ENCODE measurements at places on chromosomes 5 and 9.

- no peak for DNase-seq
Observed at GRCh38 chr5:153237671-153238332, 252.7 kb upstream of the GRIA1 start.

DNA sequence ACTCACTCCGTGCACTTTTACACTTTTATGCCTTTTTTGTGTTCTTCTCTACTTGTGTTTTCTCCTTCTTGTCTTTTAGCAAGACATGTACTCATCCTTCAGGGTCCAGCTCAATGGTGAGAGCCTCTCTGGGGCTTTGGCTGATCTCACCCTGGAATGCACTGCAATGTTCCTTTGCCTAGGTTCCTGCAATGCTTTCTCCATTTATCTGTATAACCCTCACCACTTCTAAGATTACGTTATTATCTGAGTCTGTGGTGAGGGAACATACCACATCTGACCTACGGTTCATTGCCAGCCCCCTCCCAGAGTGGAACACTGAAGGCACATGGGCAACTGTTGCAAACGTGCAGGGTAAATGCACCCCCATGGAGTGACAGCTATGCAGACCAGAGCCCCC is 47.3 kb downstream of the KCNIP1 start:
- no peak for DNase-seq

GRCh38 chr5:135559354-135559753 is 19.4 kb downstream of the CXCL14 start:
- no peak for DNase-seq

- no peak for DNase-seq
Observed at GRCh38 chr5:144698484-144698883, 527.8 kb downstream of the KCTD16 start.

DNA sequence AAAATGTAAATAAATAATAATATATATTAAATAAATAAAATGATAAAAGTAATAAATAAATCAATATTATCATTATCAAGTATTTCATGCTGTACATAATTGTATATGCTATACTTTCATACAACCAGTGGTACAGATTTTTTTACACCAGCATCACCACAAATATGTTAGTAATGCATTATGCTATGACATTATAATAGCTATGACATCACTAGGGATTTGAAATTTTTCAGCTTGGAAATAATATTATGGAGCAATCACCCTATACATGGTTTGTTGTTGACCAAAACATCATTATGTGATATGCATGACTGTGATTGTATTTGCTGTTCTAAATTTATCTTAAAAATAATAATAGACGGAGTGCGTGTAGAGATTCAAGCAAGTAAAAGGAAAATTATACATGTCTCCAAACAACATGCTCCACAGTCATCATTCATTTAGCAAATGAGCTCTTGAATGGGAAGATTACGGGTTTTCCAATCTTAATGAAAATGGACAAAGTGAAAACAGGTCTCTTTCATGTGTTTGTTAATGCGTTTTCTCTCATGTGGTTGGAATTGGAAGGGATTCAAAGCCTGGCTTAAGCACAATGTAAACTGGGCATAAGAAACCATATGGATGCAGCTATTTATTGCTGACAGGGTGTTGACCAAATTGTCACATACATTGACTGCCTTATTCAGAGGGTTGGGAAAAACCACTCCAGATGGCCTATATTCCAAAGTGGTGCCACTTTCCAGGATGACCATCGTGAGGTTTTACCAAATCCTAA is 643.0 kb upstream of the RGMB start:
- no peak for DNase-seq

GRCh38 chr9:123933440-123934212 is 3.7 kb upstream of the DENND1A start:
- DNase-seq, result no peak

DNA sequence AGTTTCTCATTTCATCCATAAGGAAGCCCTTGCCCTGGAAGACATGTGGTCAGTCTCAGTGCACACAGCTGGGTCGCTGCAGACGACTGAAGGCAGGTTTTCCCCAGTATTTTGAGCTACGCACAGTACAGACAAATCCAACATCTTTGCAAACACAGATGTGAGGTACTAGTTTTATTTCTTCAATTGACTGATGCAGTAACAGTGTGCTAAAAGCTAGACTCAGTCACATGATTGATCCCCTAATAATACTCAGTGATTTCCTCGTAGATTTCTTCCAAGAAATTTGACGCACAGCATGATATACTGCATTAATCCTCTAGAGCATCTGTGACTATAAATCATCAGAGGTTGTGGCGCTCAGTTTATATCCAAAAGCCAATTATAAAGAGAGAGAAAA is 346.1 kb downstream of the DIRAS2 start:
- no peak for DNase-seq

- no peak for DNase-seq
Observed at GRCh38 chr5:39759701-39760100, 334.9 kb upstream of the DAB2 start.

- no peak for DNase-seq
Observed at GRCh38 chr9:16752601-16753000, 117.9 kb downstream of the BNC2 start.

GRCh38 chr5:175868348-175868723 is 3.0 kb upstream of the CPLX2 start:
- no peak for DNase-seq

DNA sequence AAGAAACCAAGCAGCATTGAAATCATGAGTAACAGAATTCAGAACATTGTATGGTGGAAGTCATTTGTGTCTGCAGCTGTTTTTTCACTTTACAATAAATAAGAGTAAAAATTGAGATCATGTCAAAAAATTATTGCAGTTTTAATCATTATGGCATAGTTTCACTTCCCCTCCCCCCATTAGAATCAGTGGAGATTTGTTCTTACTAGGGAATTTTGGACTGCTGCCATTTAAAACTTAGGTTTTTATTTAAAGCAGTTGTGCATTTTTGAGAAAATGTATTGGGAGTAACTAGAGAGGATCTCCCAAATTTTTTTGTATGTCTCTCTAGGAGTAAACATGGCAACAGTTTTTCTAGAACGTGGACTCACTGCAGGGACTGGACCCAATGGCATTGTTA is 20.4 kb downstream of the GTF3C4 start:
- DNase-seq, result no peak

DNA sequence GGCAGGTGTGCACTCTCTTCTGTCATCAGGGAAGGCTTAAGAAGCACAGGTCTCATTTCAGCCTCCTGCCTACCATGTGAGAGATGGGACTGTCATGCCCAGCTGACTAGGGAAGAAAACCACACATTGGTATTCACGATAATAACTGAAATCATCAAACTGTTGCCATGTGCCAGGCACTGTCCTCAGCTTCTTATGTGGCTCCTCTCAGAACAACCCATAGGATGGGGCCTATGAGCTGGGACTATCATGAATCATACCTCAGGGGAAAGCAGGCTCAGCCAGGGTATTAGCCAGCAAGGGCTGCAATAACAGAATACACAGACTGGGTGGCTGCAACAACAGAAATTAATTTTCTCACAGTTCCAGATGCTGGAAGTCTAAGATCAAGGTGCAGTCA is 3.3 kb downstream of the AFAP1L1 start:
- DNase-seq, result no peak

DNA sequence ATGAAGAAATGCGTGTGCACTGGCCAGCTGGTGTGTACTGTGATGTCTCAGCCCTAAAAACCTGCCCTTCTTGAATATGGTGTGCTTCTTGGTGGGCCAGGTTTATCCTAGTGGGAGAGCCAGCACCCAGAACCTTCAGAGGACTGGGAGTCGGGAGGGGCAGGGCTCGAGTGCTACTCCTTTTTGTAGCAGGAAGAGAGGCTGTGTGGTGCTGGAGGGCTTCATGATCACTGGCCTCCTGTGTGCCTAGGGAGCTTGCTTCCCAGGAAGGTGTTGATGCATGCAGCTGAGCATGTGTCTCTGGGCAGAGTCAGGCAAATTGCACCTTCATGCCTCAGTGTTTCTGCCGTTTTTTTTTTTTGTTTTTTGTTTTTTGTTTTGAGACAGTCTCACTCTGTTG is 20.0 kb downstream of the PHF2 start:
- no peak for DNase-seq

- no peak for DNase-seq
Observed at GRCh38 chr5:83408719-83409118, 62.8 kb upstream of the VCAN start.

- no peak for DNase-seq
Observed at GRCh38 chr5:170439944-170440269, 50.7 kb upstream of the KCNMB1 start.

DNA sequence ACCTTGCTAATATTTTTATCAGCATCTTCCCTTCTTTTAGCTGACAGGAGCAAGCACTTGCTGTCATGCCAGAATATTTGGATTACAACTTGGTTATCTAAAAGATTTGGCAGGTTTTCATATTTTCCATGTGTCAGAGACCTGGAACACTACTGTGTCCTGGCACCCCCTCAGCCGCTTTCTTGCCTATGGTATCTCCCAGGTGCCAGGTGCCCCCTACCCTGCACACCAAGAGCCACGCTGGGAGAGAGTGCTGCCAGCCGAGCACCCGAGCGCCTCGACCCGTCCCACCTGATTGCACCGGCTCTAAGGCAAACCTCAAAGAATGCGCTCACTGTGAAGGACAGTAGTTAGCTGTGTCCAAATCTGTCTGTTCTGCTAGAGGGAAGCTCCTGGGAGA is 84.8 kb downstream of the GTF3C4 start:
- no peak for DNase-seq

DNA sequence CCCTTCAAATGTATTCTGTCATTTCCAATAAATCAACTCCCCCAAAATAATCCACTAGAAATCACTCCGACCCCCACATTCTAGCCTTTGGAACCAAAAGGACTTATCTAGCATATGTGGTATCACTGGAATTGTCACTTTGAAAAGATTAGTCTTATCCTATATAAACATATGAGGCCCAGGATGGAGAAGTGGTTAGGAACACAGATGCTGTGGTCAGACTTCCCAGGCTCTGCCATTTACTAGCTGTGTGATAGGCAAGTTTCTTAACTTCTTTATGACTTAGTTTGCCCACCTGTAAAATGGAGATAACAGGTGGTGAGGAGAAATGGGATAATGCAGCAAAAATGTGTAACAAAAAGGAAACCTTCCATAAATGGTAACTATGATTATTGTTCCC is 62.0 kb upstream of the GLRX start:
- no peak for DNase-seq

DNA sequence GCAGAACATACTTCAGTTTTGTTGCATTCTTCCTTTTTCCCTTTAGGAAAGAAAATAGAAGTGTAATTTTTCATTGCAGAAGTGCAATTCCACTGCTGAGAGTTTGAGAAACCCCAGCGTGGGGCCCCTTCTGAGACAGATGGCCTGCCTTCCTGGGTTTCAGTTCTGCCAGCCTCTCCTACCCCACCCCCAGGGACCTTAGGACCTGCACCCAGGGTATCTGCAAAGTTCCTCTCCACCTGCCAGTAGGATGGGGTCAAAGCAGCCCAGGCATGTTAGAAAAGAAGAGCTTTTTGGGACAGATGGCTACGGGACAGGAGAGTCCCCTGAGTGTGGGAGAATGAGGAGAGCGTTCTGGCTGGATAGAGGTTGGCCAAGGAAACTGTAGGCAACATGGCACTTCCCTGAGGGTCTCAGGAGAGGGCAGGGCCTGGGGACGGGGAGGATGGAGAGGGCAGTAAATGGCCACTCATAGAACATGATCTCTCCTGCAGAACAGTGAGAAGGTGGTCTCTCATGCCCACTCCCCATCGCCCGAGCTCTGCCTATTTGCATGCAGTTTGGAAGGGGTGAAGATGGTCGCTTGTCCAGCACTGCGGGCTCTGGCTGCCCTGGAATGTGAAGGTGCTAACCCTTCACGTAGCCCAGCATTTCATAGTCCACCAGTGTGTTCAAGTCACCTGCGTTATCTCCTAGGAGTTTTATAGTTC is at the start of gene TIFAB:
Gene TIFAB, minus strand, starts transcription at position 31 of the 710 bp plus-strand sequence. CDS start 2,412 bp downstream, outside the sequence.
- no peak for DNase-seq

Measured in KG1 (cell line).